ENCODE measurements at places on chromosomes 5 and 9. TPM values are rescaled to one million over a fixed set of nuclear protein-coding genes. Genes with fewer than 3 reads are reported as not detected.

Gene TOR2A
- 8.2 TPM for total RNA-seq

Gene BHMT2
- total RNA-seq = not detected

Gene HMGCR
- total RNA-seq = 113 TPM

Gene MEGF10
- total RNA-seq = not detected

Gene PCDHB13
- total RNA-seq = 1.0 TPM

Gene IPPK
- 5.4 TPM for total RNA-seq

Gene TSLP
- not detected for total RNA-seq

Gene BHMT
- not detected for total RNA-seq

Gene EIF4E1B
- total RNA-seq = not detected

Gene KLF9
- 0.95 TPM for total RNA-seq

Gene TAF1L
- total RNA-seq = not detected

Gene SEC24A
- total RNA-seq = 22.7 TPM

Gene TLR4
- total RNA-seq = 0.33 TPM

Gene IFNA8
- not detected for total RNA-seq

Gene MYMK
- total RNA-seq = not detected

Gene CCDC152
- total RNA-seq = not detected

Gene CAMK4
- 0.39 TPM for total RNA-seq

Gene SPATA31C2
- not detected for total RNA-seq

Gene PCDHGA9
- total RNA-seq = 0.15 TPM

Gene ZNF484
- 5.4 TPM for total RNA-seq

Gene WNK2
- total RNA-seq = 13.7 TPM

Gene ADAMTSL2
- total RNA-seq = 0.10 TPM

Gene INSL4
- total RNA-seq = not detected

Gene KCTD16
- total RNA-seq = 0.08 TPM

Gene PAEP
- total RNA-seq = not detected
